Suppressor macrophage treated with lipopolysaccharide for 1 hour (primary cell): ENCODE measurements at places on chromosomes 12 and 14.

GRCh38 chr12:49400304-49400703 lies 33.0 kb downstream of the SPATS2 start:
- no peak for DNase-seq

DNA sequence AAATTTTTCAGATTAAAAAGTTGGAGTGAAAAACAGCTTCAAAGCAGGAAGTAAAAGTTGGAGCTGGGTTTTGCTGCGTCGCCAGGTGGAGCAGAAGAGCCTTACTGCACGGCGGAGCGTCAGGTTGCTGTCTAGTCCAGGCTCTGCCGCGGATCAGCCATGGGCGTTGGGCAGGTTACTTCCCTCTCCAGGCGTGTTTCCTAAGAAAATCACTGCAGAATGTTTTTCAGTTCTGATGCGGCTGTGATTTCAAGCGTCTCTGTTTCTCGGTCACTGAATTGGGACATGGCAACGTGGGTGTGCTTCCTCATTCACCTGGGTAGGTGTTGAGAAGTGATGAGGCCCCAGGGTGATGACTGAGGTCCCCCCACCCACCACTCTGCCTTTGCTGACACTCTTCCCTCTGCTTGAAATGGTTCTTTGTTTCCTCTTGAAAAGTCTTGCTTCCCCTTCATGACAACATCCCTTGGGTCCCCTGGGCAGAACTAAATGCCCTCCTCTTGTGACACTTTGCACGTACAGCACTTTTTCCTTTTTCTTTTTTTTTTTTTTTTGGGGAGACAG lies 7.6 kb downstream of the EVL start:
- peak; percentile 95 for DNase-seq

DNA sequence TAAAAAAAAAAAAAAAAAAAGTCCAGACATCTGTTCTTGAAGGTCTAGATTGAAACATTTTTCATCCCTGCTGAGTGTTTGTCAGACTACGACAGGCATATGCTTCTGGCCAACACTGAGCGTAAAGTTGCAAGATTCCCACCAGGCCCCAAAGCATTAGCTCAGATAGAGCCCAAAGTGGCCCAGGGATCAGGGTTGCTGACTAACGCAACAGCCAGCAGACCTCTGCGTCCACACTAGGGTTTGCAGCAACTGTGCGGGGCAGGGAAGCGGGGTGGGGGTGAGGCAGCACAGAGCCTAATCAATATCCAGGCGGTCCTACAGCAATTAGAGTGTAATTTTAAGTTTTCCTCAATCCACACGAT lies 55.7 kb downstream of the SSH1 start:
- no peak for DNase-seq

GRCh38 chr12:92472201-92472600 lies 230.6 kb upstream of the PLEKHG7 start:
- no peak for DNase-seq

- DNase-seq = no peak
Observed at GRCh38 chr12:42396473-42397259, 70.7 kb downstream of the PPHLN1 start.

- no peak for DNase-seq
Observed at GRCh38 chr12:92695577-92695976, 7.2 kb upstream of the PLEKHG7 start.

DNA sequence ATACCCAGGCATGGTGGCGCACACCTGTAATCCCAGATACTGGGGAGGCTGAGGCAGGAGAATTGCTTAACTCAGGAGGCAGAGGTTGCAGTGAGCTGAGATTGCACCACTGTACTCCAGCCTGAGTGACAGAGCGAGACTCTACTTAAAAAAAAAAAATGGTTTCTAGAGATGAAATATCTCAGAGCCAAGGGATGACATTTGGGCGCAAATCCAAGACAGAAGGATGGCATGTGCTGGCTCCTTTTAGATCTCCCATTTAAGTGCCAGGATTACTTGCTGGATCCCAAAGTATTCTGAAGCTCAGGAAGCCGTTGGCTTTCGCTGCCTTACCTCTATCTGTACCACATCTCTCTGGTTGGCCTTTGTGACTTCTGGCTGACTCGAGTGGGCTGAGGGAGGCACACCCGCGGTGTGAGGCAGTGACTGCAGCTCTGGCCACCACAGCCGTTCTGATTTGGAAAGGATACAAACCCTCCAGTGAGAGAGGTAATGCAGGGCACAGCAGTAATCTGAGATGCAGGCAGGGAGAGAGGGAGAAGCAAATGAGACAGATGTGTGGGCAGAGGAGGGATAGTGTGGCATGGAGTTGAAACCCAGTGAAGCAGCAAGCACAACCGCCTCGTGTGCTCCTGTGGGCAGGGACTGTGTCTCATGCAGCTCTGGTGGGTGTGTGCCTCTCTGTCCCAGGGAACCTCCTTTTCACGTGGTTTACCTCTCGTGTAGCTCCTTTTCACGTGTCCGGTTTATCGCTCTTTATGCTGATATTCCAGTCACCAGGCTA lies 4.9 kb downstream of the B4GALNT3 start:
- DNase-seq = no peak

DNA sequence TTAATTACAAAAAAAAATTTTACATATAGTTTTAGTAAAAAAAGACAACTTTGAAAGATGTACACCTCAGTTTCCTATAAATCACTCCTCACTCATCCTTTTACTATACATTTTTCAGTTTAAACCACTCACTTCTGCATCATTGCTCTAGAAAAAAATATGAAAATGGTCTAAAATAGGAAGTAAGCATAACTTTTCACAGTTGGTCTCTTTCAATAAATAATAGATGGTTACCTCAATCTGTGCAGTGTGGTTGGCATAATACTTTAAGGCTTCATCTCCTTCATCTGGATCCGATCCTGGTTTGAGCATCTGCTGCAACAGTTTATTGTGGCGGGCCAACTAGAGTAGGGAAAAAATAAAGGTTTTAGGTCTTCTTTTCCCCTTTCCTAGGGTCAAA lies 247.9 kb downstream of the SSPN start:
- DNase-seq = no peak

GRCh38 chr12:106296179-106296877 lies 6.2 kb upstream of the TCP11L2 start:
- DNase-seq = no peak

DNA sequence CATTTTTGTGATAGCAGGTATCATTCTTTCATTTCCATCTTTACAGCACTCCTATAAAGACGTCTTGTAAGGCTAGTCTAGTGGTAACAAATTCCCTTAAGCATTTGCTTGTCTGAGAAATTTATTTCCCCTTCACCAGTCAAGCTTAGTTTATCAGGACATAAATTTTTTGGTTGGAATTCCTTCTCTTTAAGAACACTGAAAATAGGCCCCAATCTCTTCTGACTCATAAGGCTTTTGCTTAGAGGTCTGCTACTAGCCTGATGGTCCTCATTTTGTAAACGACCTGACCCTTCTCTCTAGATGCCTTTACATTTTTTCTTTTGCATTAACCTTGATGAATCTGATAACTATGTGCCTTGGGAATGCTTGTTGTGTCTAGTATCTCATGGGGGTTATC lies 20.3 kb downstream of the OLR1 start:
- DNase-seq = no peak

DNA sequence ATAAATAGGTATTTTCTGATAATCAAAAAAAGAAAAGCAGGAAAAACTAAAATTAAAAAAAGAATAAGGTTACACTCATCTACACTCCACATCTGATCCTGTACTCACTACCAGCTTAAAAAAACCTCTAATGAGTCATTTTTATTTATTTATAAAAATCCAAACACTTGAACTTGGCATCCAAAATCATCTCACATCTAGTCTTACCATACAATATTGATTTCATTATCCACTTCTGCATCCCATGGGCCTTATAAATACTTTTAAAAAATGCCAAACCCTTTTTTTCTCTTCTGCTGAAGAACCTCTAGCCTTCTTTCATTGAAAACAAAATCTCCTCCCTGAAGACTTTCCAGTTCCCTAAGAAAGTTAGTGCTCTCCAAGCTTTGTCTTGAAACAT lies 109.7 kb downstream of the TMTC3 start:
- no peak for DNase-seq

GRCh38 chr12:57097554-57097835 lies 8.6 kb downstream of the NAB2 start:
- no peak for DNase-seq

DNA sequence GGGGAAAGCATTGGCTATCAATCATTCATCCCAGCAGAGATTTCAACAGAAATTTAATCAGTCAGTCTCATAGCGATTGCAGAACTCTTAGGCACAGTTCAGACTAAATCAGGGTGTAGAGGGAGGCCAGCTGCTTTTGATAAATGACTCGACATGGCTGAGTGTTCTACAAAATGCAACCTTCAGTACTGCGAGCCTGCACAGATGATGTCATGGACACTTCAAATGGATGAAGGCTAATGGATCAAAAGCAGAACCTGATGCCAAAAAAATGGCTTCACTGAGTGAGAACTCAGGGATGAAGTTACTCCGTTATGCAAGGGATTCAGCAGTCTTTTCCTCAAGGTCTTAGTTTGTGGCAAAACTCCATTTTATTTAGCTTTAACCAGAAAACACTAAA lies 167.3 kb downstream of the DACT1 start:
- no peak for DNase-seq

GRCh38 chr12:74490390-74491064 lies 47.1 kb upstream of the ATXN7L3B start:
- DNase-seq = no peak

- DNase-seq = no peak
Observed at GRCh38 chr12:15423629-15424028, 101.3 kb downstream of the PTPRO start.

DNA sequence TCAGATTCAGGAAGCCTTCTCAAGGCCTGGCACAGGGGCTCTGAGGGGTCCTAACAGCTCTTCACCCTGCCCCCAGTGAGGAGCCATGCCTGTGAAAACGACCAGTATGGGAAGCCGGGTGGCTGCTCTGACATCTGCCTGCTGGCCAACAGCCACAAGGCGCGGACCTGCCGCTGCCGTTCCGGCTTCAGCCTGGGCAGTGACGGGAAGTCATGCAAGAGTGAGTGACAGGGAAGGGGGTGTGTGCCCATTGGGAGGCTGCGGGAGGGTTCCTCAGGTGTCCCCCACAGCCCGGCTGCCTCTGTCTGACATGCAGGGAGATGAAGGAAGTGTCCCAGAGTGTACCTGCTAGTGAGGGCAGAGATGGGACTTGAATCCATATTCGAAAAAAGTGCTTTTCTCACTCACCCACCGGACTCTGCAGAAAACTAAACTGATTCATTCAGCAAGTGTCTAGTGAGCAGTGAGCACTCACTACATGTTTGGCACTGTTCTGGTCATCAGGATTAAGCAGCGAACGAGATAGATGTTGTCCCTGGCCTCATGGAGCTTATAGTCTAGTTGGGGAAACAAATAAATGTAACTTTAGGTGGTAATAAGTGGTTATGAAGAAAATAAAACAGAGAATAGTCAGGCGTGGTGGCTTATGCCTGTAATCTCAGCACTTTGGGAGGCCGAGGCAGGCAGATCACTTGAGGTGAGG lies 9.4 kb upstream of the LRP1-AS start:
- peak; percentile 70 for DNase-seq

- no peak for DNase-seq
Observed at GRCh38 chr14:59424341-59425071, 40.7 kb downstream of the GPR135 start.

- DNase-seq = no peak
Observed at GRCh38 chr12:70194076-70194475, 49.2 kb upstream of the CNOT2 start.

GRCh38 chr14:100765296-100765695 lies 38.6 kb downstream of the DLK1 start:
- no peak for DNase-seq

DNA sequence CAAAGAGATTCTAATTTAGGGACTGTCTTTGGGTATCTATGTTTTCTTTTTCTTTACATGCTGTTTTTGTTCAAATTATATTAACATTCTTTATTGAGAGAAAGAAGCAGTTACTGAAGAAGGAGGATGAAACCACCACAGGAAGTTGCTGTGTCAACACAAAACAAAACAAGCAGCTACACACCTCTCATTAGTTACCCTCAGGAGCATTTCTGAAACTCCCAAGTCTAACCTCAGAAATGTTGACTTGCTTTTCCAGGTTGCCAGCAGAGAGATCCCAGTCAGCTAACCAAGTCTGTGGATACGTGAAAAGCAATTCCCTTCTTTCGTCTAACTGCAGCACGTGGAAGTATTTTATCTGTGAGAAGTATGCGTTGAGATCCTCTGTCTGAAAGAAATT lies 33.5 kb downstream of the CLEC1A start:
- DNase-seq = no peak

DNA sequence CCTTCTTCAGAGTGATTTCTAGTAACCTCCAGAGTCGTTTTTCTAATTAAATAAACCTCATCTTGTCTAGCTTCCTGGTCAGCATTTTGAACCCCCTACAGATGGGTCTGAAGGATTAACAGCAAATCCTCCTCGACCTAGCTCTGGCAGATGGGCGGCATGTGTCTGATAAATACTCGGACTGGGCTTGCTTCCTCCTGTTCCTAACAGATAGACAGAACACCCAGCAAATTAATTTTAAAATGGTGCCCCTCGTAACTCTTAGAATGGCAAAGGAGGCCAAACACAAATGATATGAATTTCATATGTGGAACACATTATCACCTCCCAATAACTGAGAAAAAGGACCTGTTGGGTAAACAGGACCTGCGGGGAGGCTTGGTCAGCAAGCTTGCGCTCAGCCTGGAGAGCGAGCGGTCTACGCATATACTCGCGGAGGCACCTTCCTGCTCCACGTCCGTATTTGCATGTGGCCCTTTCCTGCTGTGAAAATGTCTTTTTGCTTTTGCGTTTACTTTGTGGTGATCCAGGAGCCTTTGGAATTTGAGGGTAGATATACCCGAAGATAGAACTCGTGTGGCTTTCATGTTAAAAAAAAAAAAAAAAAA lies 79.6 kb downstream of the OTX2 start:
- no peak for DNase-seq

DNA sequence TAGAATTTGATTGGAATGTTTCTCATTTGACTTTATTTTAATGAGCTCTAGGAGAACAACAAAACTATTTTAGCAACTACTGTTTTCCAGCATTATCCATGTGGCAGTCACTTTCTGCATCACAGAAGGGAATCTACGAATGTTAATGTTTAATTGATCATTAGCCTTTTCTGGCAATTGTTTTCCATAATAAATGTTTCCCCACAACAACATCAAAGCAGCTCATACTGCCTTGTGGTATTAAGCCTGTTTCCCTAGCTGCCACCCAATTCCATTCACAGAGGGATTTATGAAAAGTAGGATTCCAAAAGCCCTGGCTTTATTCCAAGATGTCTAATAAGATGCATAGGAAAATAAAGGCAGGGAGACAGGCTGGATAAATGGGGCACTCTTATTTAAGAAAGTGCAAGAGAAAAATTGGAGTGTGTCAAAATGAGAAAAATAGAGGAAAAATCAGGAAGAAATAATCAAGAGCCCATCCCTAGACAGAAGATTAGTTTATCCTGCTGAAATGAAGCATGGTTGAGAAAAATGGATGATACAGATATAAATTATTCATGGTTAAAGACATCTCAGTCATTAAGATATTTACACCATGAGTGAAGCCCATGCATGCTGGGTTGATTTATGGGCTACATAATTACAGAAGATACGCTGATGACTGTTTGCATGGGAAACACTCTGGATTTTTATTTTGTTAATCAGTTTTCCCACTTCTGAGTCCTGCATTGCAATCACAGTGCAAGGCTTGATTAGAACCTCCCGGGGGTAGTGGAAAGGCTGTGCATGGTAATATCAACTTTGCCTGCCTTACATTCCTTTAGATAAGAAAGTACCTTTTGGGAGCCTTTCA lies 180.3 kb downstream of the HELB start:
- DNase-seq = no peak
